T-helper 17 cell (primary cell): ENCODE measurements at places on chromosomes 4 and X. TPM values are rescaled to one million over a fixed set of nuclear protein-coding genes. Genes with fewer than 3 reads are reported as not detected.

Gene KLHL2
- 16.7 TPM for total RNA-seq

Gene RHOXF1
- 1.1 TPM for total RNA-seq

Gene ANKRD37
- 16.1 TPM for total RNA-seq

Gene POU3F4
- total RNA-seq, result not detected

Gene ADH1A
- total RNA-seq, result not detected

Gene WAS
- total RNA-seq, result 86.0 TPM

Gene SSX3
- total RNA-seq, result not detected

Gene TIMM17B
- total RNA-seq, result 41.9 TPM

Gene FAM114A1
- 0.50 TPM for total RNA-seq

Gene TEX13C
- total RNA-seq, result not detected

Gene LDB2
- total RNA-seq, result not detected

Gene PTPN13
- 49.5 TPM for total RNA-seq

Gene SYTL5
- total RNA-seq, result not detected

Gene GPR173
- total RNA-seq, result not detected

Gene TAF7L
- total RNA-seq, result not detected

Gene TEX13B
- not detected for total RNA-seq

Gene PAGE1
- not detected for total RNA-seq

Gene SPP1
- total RNA-seq, result not detected

Gene TBCK
- 41.6 TPM for total RNA-seq

Gene DRP2
- total RNA-seq, result 0.10 TPM

Gene SLITRK2
- not detected for total RNA-seq

Gene MAGEA1
- total RNA-seq, result not detected

Gene CLDN34
- not detected for total RNA-seq

Gene HSFX4
- total RNA-seq, result not detected

Gene GPR50
- total RNA-seq, result not detected

Gene ENPP6
- total RNA-seq, result not detected

Gene CSAG1
- total RNA-seq, result not detected

Gene TMPRSS11D
- total RNA-seq, result not detected

Gene RS1
- not detected for total RNA-seq

Gene BTC
- total RNA-seq, result not detected

Gene FAM149A
- total RNA-seq, result not detected
